Nephron progenitor cell (in vitro differentiated cells): ENCODE measurements at places on chromosomes 4 and X.

DNA sequence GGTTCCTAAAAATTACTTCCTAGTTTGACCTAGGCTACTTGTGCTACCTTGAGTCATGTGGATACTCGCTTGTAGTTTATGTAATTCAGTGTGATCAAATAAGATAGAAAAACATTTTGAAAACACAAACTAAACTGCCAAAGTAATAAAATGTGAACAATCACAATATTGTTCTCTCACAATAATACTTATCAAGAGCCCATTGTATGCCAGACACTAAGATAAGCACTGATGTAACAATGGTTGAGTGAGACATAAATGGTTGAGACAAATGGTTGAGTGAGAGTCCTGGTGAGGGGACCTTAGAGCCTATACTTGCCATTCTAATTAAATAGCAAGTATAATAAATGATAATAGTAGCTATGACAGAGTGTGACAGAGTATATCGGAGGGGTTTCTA lies 41.7 kb downstream of the RFC1 start:
- H3K27ac ChIP-seq = no peak overlapping the region
- no peaks in the 10 kb centered on the region for H3K4me1 ChIP-seq
- no peak overlapping the region for H3K4me3 ChIP-seq
- DNase-seq = no peak
- H3K36me3 ChIP-seq = peaks cover 78% of the 10 kb centered on the region
- no peaks in the 10 kb centered on the region for H3K27me3 ChIP-seq

DNA sequence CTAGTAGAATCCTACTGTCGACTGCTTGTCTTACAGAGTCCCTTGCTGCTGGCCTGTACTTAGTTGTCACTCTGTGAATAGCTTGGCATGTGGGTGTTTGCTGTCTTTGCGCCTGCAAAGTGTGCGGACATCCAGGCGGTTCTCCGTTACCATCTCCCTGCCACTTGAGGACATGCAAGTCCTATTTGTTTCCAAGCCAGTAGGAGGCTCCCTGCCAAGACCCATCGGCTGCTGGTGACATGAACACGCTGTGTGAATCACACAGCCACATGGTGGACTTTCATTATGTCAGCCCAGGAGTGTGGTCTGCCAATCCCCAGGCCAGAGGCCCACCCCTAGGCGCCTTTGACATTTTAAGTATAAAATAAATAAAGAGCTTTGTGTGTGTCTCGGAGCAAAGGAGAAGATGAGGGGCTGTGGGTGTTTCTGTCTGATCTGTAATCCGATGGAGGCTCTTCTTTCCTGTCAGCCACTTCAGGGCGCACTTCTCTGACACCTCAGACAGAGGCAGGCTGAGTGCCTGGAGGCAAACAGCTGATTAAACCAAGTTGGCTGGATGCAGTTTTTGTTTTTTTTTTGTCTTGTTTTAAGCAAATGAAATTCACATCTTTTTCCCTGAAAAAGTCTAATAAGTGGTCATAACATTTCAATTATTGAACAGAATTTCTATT lies 51.5 kb downstream of the ALPK1 start:
- DNase-seq = peak; percentile 49
- H3K27me3 ChIP-seq = peaks cover 23% of the 10 kb centered on the region
- H3K4me1 ChIP-seq = peaks cover 49% of the 10 kb centered on the region
- no peak overlapping the region for H3K27ac ChIP-seq
- no peaks in the 10 kb centered on the region for H3K36me3 ChIP-seq

DNA sequence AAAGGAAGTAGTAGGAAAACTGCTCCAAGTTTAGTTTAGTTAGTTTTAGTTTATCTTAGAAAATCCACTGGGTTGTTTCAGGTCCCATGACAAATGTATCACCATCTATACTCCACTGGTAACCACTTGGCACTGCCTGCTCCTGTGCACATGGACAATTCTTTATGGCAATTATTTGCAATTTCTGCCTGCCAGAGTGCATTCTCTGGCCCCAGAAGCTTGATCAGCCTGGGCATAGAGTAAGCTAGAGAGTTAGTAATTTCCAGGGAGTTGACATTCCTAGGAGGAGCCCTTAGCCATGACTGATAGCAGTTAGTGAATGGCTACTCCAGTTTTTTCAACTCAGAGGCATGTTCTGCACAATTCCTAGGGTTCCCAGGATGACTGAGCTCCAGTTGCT lies 203.2 kb upstream of the FGF13 start:
- H3K27me3 ChIP-seq = no peaks in the 10 kb centered on the region
- no peaks in the 10 kb centered on the region for H3K4me1 ChIP-seq
- H3K36me3 ChIP-seq = no peaks in the 10 kb centered on the region
- H3K4me3 ChIP-seq = no peak overlapping the region
- DNase-seq = no peak

DNA sequence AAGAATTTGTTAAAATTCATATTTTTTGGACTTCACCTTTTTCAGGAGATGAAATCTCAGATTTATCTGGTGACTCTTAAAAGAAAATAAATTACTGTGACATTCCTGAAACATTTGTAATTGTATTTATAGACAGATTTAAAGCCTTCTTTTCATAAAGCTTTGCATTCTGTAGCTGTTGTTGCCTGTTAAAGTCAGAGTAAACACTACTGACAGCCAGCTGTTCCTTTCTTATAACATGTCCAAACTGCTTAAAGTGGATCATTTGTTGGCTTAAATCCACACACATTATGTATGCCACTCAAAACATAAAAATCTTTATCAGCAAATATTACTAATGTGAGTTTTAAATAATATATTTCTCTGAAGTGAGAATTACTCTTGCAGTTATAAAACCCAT lies 157.5 kb downstream of the TECRL start:
- DNase-seq = no peak
- H3K4me3 ChIP-seq = no peak overlapping the region
- H3K27me3 ChIP-seq = peaks cover 4% of the 10 kb centered on the region
- no peaks in the 10 kb centered on the region for H3K36me3 ChIP-seq
- no peaks in the 10 kb centered on the region for H3K4me1 ChIP-seq
- no peak overlapping the region for H3K27ac ChIP-seq

- H3K36me3 ChIP-seq = no peaks in the 10 kb centered on the region
- no peak for DNase-seq
- H3K27me3 ChIP-seq = peaks cover 10% of the 10 kb centered on the region
- H3K4me1 ChIP-seq = no peaks in the 10 kb centered on the region
Measured at GRCh38 chr4:83498187-83498586, 13.3 kb upstream of the ABRAXAS1 start.

DNA sequence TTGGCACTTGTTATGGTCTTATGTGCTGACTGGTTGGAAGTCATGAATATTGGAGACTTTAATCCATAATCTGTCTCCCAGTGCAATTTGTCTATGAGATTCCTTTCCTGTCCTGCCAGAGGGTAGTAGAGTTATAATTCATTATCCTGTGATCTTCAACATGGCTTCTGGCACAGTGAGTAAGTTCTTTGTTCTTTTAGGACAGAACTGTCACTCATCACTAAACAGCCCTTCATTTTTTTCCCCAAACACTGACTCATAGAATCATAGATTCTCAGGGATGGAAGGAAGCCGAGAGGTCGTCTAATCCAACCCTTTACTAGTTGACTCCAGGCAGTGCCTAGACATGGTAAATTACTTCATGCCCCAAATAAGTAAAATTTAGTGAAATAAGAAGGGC lies 78.4 kb downstream of the LUZP4 start:
- H3K27ac ChIP-seq = no peak overlapping the region
- peaks cover 2% of the 10 kb centered on the region for H3K27me3 ChIP-seq
- no peak for DNase-seq
- no peaks in the 10 kb centered on the region for H3K36me3 ChIP-seq

- H3K4me1 ChIP-seq = peaks cover 9% of the 10 kb centered on the region
- no peak overlapping the region for H3K4me3 ChIP-seq
- DNase-seq = no peak
- H3K36me3 ChIP-seq = no peaks in the 10 kb centered on the region
- no peak overlapping the region for H3K27ac ChIP-seq
Measured at GRCh38 chrX:72029483-72030411, 102.0 kb downstream of the RTL5 start.

DNA sequence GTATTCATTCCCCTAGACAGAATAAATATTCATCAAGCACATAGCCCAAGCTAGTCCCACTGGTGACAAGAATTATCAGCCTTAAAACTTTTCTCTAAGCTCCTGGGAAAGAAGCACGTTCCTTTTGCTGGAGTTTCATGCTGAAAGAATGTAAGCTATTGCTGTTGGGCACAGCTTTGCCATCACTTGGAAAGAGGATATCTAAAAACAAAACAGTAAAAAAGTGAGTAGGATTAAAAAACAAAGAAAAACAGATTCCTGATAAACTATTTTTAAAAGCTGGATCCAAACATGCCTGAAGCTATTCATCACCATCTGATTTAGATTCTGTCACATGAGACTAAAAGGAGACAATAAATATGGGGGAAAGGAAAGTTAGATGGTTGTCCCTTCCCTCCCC lies 176.8 kb downstream of the SCFD2 start:
- H3K27me3 ChIP-seq = no peaks in the 10 kb centered on the region
- H3K4me3 ChIP-seq = no peak overlapping the region
- no peaks in the 10 kb centered on the region for H3K36me3 ChIP-seq
- DNase-seq = no peak

- peaks cover 27% of the 10 kb centered on the region for H3K36me3 ChIP-seq
- H3K27ac ChIP-seq = no peak overlapping the region
- no peaks in the 10 kb centered on the region for H3K27me3 ChIP-seq
- H3K4me3 ChIP-seq = no peak overlapping the region
Measured at GRCh38 chrX:10611441-10612090, 8.8 kb downstream of the MID1 start.

DNA sequence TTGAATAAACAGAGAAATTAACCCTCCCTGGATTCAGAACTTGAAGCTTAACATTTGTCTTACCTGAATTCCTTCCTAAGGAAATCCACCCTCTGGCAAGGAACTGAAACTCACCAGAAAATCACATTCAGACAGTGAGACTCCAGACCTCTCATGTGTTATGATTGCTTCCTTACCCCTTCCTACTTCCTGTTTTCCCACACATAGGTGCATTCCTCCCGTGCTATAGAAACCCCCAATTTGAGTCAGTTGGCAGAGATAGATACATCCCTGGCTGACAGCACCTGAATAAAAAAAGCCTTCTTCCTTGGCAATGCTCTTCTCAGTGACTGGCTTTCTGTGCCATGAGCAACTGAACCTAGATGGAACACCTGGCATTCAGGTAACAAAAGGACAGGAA lies 157.0 kb upstream of the SMIM31 start:
- no peaks in the 10 kb centered on the region for H3K4me1 ChIP-seq
- DNase-seq = no peak
- H3K36me3 ChIP-seq = no peaks in the 10 kb centered on the region
- H3K27me3 ChIP-seq = no peaks in the 10 kb centered on the region

- no peak overlapping the region for H3K4me3 ChIP-seq
- no peaks in the 10 kb centered on the region for H3K27me3 ChIP-seq
- DNase-seq = no peak
Measured at GRCh38 chr4:45036677-45037076, 310.3 kb upstream of the GNPDA2 start.

- peaks cover 55% of the 10 kb centered on the region for H3K36me3 ChIP-seq
- no peak overlapping the region for H3K27ac ChIP-seq
- no peak for DNase-seq
- no peaks in the 10 kb centered on the region for H3K27me3 ChIP-seq
- H3K4me3 ChIP-seq = no peak overlapping the region
Measured at GRCh38 chrX:7076245-7076661, 71.3 kb upstream of the STS start.

DNA sequence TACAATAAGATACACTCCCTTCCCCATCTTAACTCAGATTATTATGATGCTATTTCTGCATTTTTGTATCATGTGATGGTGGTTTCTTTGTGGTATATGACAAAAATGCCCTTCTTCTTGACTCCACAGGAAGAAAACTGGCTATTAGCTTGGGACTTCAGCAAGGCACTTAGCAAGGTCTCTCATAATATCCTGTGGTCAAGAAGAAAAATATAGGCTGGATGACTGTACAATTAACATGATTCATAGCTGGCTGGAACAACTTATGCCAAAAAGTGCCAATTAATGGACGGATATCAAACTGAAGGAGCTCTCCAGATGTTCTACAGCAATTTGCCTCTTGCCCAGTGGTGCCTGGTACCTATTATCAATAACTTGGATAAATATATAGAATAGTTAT lies 2.3 kb upstream of the MID1IP1 start:
- H3K27ac ChIP-seq = no peak overlapping the region
- H3K4me1 ChIP-seq = peaks cover 21% of the 10 kb centered on the region
- no peak for DNase-seq
- no peaks in the 10 kb centered on the region for H3K36me3 ChIP-seq

DNA sequence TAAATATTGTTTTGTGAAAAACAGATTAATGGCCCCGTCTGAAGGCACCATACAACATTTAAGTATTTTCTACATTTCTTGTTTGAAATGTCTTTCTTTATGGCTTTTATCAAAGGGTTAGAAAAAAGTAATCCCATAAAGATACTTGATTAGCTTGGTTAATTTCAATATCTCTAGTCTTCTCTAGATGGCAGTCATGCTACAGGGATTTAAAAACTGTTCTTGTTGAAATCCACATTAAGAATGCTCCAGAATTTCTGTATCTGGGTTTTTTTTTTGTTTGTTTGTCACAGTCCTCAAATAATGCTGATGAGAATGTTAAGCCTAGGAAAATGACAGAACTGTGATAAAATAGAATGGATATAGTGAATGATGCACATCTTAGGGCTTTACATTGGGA lies 109.0 kb upstream of the AADAT start:
- DNase-seq = no peak
- H3K4me3 ChIP-seq = no peak overlapping the region
- peaks cover 3% of the 10 kb centered on the region for H3K27me3 ChIP-seq
- no peaks in the 10 kb centered on the region for H3K36me3 ChIP-seq

DNA sequence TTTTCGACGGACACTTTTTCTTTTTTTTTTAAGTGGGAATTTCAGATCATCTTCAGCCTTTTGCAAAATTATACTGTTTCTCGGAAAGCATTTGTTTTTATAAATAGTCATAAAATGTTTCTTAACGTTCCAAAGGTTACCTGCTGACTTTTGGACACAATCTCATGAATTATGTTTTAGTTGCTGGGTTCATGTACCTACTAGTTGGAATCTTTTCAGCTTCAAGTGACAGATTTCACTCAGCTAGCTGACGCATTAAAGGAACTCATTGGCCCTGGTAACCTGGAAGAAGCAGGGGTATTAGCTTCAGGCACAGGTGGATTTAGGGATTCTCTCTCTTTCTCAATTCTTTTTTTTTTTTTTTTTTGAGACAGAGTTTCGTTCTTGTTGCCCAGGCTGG lies 66.5 kb downstream of the TMEM131L start:
- H3K27ac ChIP-seq = no peak overlapping the region
- peaks cover 3% of the 10 kb centered on the region for H3K27me3 ChIP-seq
- no peak overlapping the region for H3K4me3 ChIP-seq

GRCh38 chrX:123223859-123224258 lies 39.8 kb downstream of the GRIA3 start:
- H3K4me1 ChIP-seq = no peaks in the 10 kb centered on the region
- no peak overlapping the region for H3K27ac ChIP-seq
- H3K27me3 ChIP-seq = no peaks in the 10 kb centered on the region
- DNase-seq = no peak
- H3K36me3 ChIP-seq = peaks cover 44% of the 10 kb centered on the region
- no peak overlapping the region for H3K4me3 ChIP-seq

DNA sequence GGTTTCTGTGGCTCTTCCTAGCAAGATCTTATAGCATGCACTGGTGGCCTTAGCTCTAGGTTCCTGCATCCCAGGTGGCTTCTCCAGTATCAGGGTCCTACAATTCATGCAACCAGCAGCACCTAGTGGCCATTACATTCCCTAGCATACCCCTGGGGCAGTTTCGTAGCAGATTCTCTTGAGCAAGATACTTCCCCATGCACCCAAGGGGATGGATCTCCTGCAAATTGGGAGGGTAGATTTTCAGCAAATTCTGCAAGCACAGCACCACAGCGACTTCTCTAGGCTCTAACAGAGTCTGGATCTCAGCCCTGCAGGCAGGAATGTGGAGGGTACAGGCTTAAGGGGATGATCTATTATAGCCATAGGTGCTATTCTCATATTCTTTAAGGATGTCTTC lies 13.1 kb upstream of the SLC9B1 start:
- H3K4me1 ChIP-seq = no peaks in the 10 kb centered on the region
- DNase-seq = no peak
- peaks cover 8% of the 10 kb centered on the region for H3K27me3 ChIP-seq
